ENCODE measurements at places on chromosomes 4 and X. TPM values are rescaled to one million over a fixed set of nuclear protein-coding genes. Genes with fewer than 3 reads are reported as not detected.

Gene GDPD2
- total RNA-seq: 37.0 TPM

Gene ELOVL6
- total RNA-seq: 13.5 TPM

DNA sequence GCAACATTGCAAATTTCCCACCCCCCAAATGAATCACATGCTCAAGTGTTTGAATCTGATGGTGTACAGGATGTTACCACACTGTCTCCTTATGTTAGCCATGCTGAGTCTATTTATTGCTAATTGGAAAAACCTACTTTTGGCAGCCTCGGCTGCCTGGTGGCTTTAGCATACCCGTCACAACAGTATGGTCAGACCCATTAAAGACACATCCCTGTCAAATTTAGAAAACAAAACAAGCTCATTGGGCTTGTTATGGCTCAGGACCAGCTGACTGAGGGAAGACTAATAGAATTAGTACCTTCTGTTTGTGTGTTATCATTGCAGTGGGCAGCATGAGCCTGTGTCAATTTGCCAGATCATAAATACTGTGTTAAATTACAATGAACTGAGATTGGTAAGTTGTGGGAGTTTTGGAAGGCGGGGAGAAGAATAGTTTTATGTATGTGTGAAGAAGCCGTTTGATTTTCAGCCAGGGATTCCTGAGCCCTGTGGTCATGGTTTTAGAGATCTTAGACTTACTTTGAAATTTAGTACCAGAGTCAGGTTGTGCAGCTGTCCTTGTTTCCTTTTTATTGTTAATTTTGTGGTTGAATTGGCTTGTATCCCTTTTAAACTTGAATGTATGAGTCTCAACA, 66.8 kb downstream of the POLA1 start:
- H3K4me1 ChIP-seq: no peaks in the 10 kb centered on the region
- no peaks in the 10 kb centered on the region for H3K36me3 ChIP-seq
- H3K27ac ChIP-seq: no peak overlapping the region
- no peaks in the 10 kb centered on the region for H3K27me3 ChIP-seq
- DNase-seq: no peak
- H3K4me3 ChIP-seq: no peak overlapping the region

Gene F8A2
- total RNA-seq: 1.2 TPM

Gene MAGEE1
- not detected for total RNA-seq

Gene NOX1
- 0.88 TPM for total RNA-seq

DNA sequence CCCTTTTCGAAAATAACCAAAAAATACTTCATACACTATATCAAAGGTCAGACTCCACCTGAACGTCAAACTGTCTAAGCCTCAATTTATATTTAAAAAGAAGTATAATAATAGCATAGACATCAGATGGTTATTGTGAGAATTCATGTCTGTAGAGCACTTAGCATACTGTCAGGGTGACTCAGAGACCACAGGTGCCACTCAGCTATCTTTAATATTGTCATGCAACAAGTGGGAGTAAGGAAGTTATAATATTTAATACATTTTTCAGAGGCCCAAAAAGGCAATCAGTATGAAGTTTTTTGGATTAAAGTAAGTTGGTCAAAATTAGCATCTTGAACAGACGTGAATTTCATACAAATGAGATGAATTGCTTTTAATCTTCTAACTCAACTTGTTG, 93.3 kb downstream of the PHOX2B start:
- no peaks in the 10 kb centered on the region for H3K36me3 ChIP-seq
- no peak for DNase-seq
- no peak overlapping the region for H3K4me3 ChIP-seq
- no peaks in the 10 kb centered on the region for H3K4me1 ChIP-seq

- H3K4me1 ChIP-seq: no peaks in the 10 kb centered on the region
- H3K4me3 ChIP-seq: no peak overlapping the region
- no peaks in the 10 kb centered on the region for H3K36me3 ChIP-seq
- no peaks in the 10 kb centered on the region for H3K27me3 ChIP-seq
These were observed 12.3 kb downstream of the ETDA start for GRCh38 chrX:135264206-135264605.

Gene RASGEF1B
- total RNA-seq: 15.4 TPM

DNA sequence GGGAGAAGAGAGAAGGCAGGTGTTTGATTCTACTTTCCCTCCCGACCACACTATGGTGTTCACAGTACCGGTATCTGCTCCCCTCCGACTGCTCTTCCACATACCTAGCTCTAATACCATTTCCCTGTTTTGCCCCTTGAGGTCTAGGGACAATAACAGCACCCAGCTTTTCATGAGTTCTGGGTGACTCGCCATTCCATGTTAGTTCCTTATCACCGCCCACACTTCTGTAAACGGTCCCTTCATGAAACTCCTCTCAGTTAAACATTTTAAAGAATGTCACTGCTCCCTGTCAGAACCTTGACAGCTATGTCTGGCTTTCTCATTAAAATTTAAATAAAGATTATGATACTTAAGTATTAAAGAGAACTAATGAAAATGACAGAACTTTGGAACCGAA, 136.7 kb downstream of the ADAMTS3 start:
- no peak overlapping the region for H3K27ac ChIP-seq
- no peak overlapping the region for H3K4me3 ChIP-seq
- no peak for DNase-seq
- H3K4me1 ChIP-seq: no peaks in the 10 kb centered on the region

Gene SHISA3
- 1.2 TPM for total RNA-seq

Gene RAB39B
- not detected for total RNA-seq

Gene FHDC1
- 23.6 TPM for total RNA-seq

DNA sequence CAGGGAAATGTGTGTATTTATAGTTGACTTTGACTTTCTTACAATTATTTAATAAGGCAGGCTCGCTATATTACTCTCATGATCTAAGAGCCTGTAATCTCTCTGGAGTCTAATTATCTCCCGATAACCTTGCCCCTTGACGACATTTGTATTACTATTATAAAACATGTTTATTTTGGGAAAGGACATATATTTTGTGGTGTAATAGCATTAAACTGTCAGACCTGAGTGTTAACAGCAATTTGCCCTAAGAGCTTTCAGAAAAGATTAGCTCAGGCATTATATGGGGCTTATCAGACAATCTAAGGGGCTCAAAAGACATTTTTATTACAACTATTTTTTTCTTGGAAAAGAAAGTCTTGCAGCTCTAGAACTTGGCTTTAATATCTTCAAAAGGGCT, 427.9 kb upstream of the SLIT2 start:
- no peaks in the 10 kb centered on the region for H3K27me3 ChIP-seq
- no peaks in the 10 kb centered on the region for H3K4me1 ChIP-seq
- DNase-seq: no peak
- no peak overlapping the region for H3K4me3 ChIP-seq
- no peaks in the 10 kb centered on the region for H3K36me3 ChIP-seq
- no peak overlapping the region for H3K27ac ChIP-seq

Gene SSX1
- not detected for total RNA-seq

DNA sequence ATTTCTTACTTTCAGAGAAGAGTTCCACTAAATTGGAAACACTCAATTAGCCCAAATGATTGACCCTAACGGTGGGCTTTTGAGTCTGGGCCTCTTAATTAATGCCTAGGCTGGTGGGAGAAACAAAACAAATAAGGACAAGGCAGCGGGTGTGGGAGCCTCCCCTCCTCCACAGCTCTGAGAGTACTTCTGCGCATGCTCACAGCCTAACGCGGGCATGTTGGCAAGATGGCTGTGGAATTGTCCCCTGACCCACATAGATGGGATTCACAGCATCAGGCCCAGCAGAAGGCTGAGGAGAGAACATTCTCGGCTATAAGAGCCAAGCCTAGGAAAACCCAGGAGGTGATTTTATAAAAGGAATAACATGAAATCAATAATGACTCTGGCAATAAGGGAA, 230.1 kb downstream of the HS6ST2 start:
- H3K27ac ChIP-seq: no peak overlapping the region
- H3K4me1 ChIP-seq: no peaks in the 10 kb centered on the region
- no peaks in the 10 kb centered on the region for H3K27me3 ChIP-seq
